Brain (organoid and tissue), 16 donors: ENCODE measurements at places on chromosomes 4 and X.

DNA sequence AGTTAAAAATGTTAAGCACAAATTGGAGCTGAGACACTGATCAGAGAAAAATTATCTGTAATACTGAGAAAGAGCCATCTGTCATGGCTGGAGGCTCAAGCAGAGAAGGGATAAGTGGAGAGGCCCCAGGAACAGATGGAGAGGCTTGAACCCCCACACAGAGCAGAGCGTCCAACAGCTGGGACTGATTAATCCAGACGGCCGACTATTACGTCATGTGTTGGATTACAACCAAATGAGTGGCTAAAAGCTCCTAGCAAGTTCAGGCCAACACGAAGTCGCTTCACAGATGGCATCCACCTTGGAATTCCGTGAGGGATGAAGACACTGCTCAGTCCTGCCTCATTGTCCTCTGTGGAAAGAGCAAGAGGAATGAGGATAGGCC, 57.7 kb upstream of the ATXN3L start:
- DNase-seq = peak; percentile 72

DNA sequence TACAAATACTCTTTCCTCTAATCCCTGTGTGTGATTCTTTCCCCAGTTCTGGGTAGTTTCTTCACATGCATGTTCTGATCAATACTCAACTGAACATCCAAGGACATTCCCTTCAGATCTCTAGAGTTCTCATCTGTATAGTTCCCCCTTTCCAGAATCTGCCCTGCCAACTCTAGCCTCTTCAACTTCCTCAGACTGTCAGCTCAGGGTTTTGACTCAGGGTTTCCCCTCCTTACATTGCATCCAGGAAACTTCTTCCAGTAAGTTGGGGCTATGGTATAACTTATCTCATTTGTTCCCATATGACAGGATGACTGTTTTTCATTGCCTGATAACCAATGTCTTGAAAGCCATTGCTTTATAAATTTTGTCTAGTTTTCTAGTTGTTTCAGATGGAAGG, 14.2 kb upstream of the ANKRD17 start:
- DNase-seq = no peak

DNA sequence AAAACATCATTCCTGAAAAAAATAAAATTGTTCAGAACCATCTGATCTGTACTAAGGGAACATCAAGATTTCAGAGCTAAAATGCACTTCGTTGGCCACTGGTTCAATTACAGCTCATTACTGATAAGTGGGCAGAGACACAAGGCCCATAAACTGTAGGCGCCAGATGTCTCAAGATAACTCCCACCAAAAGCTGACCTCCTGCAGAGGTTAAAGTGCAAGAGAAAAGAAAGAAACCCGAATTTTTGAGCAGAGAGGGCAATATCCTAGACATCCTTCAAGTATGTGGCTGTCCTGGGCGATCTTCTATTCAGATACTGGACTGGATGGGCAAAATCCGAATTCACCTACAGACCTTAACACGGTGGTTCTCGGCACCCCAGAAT, 660 bp downstream of the GEMIN8 start:
- DNase-seq = no peak

DNA sequence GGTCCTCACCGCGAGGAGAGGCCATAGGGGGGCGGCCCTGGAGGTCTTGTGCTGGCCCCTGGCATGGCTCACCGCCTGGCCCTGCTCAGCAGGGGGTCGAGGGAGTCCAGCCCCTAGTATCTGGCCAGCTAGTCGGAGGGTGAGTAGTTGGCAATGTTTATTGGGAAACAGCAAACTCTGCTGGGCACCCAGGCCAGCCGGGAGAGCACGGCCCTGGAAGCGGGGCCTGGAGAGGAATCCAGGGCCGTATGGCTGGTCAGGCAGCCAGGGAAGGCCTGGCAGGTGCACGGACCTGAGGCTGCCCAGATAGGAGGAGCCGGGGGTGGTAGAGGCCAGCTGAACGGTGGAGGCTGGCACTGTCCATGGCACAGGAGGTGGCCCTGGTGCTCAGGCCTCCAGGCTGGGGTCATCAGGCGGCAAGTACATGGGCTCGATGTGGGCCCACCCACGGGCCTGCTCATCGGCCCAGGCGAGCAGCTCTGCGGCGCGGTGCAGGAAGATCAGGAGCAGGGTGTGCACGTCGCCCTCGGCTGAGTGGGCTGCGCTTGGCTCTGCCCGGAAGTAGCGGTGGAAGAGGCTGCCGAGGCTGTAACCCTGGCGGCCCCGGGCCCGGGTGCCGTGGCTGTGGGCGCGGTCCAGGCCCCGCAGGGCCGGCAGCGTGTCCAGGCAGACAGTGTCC, 1.4 kb downstream of the TREX2 start:
- no peak for DNase-seq

- no peak for DNase-seq
These were observed 46.8 kb downstream of the CENPVL3 start for GRCh38 chrX:51571874-51572273.

DNA sequence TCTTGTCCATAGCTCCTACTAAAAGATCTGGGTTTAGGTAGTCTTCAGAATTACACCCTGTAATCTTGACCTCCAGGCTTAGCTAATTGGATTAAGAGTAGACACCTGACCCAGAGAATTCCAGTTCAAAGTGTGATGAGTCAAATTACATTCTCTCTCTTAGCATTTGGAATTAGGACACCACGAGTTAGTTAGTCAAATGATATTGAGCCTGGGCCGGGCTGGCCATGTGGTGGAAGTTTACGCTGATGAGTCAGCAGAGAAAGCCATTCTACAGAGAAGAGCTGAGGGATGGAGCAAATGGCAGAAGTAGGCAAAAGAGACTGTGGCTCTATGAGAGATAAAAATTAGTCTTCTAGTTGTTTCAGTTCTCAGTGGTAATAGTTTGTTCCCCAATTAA, 31.1 kb downstream of the CEP44 start:
- no peak for DNase-seq

DNA sequence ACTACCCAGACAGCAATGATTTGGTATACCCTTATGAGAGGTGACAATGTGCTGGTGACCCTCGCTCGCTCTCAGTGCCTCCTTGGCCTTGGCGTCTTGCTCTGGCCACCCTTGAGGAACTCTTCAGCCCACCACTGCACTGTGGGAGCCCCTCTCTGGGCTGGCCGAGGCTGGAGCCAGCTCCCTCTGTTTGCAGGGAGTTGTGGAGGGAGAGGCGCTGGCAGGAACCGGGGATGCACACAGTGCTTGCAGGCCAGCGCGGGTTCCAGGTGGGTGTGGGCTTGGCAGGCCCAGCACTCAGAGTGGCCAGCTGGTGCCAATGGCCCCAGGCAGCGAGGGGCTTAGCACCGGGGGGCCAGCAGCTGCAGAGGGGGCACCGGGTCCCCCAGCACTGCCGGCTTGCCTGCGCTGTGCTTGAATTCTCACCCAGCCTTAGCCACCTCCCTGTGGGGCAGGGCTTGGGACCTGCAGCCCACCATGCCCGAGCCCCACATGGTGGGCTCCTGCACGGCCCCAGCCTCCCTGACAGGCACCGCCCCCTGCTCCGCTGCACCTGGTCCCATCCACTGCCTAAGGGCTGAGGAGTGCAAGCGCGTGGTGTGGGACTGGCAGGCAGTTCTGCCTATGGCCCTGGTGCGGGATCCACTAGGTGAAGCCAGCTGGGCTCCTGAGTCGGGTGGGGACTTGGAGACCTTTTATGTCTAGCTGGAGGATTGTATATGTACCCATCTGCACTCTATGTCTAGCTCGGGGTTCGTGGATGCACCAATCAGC, 857.0 kb upstream of the IGFBP7 start:
- DNase-seq = no peak

DNA sequence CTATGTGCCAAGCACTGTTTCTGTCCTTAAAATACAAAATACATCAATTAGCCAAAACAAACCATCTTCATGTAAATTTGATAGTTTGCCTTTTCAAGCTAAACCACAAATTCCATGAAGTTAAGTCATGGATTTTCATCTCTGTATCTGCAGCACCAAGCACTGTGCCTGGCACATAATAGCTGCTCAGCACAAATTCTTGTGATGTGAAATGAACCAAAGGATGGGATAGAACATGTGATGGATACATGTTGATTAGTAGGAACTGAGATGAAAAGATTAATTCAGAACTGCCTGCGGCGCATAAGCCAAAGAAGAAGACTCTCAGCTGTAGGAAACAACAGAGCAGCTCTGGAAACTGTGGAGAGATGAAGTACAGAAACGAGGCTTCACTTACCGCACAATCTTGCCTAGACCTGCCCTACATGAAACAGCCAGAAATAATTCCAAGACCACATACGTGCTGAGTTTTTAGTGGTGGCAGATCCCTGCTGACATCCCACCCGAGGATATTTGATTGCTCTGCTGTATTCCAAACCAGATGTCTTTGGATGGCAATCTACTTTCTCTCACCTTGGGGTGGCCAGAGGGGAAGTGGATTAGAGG, 40.9 kb upstream of the DCLK2 start:
- DNase-seq = no peak

DNA sequence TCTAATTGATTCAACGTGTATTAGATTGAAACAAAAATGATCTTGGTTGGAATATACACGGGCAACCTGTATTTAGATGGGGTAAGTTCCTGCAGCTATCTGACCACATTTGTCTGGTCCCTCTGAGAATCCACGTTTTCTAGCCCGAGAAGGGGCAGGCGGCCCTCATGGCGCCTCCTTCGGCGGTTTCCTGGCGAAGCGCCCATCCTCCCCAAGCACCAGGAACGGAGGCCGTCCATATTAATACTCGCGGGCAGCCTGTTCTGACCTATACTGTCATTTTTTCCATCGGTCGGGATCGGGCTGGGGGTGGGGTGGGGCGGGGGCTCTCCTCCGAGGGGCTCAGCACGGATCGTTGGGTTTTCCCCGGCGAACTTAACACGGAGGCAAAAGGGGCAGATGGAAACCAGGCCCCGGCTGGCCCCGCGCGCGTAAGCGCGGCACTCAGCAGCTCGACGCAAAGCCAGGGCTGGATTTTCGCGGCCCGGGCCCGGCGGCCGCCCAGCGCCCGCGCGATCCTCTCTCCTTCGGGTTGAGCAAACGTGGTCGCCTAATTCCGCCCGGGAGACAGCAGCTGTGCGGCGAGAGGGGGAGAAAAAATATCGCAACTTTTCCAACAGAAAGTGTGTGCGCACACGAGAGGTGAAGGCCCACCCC, 77.2 kb upstream of the BCOR start:
- peak; percentile 71 for DNase-seq
